ENCODE measurements at places on chromosomes 7 and 10.

DNA sequence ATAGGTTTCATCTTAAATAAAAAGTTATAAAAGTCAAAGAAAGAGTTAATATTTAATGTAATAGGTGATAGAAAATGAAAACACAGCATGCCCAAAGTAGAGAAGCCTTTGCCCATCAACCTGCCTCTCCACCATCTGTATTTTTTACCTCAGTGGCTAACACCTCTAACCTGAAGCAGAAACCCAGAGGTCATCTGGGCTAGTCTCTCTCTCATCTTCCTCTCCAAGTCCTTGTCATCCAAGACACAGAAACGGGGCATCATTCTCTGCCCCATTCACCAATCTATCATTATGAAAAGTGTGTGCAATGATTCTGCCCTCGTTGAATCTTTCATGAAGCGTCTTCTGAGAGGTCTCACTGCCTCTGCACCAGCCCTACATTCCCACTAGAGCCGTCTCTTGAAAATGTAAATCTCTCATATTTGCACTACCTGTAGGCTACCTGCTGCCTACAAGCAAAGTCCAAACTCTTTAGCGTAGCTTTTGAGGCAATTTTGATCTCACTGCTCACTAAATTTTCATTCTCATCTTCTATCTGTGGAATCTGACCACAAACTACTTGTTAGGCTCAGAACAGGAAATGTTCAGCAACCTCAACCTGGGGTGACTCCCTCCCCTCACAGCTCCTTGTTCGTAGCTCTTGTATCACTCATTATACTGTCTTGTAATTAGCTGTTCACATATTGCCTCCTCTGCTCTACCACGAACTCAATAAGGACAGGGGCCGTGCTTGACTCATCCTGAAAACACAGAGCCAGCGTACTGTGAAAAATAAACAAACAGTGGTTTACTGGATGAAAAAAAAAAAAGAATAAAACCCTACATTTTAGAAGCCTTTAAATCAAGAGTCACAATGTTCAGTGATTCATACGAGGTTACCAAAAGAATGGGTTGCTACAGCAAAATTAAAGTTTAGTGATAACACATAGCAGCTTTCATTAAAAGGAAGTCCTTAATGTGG, 83.1 kb downstream of the CTNNA3 start:
- DNase-seq = no peak

- no peak for DNase-seq
These were observed 275.7 kb downstream of the XPNPEP1 start for GRCh38 chr10:109647627-109648026.

- no peak for DNase-seq
These were observed 90.5 kb downstream of the TWIST1 start for GRCh38 chr7:19026888-19027287.

GRCh38 chr7:14381936-14382335, 392.5 kb upstream of the ETV1 start:
- no peak for DNase-seq

GRCh38 chr10:86599729-86600128, 54.6 kb upstream of the OPN4 start:
- DNase-seq = no peak

DNA sequence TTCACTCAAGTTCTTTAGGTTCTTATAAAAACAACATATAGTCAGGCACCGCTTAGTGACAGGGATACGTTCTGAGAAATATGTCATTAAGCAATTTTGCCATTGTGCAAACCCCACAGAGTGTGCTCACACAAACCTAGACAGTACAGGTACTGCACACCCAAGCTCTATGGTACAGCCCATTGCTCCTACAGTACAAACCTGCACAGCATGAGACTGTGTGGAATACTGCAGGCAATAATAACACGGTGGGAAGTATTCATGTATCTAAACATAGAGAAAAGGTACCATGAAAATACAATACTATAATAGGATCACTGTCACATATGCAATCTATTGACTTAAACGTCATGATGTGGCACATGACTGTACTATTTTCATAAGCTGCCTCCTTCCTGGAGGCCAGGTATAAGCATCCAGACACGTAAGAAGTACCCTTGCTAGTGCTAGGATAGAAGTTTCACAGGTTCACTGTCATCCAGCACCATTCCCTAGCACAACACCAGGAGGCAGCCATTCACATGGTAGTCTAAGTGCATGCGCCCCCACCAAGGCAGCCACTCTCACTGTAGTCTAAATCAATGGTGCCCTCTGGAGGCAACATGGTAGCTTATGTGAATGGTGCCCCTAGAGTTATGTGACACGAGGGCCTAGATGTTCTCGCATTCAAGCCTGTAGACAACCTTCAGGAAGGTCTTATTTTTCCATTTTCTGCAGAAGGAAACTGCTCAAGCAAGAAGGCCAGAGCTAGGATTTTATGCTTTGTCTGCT, 98.5 kb downstream of the ARHGAP22 start:
- no peak for DNase-seq

DNA sequence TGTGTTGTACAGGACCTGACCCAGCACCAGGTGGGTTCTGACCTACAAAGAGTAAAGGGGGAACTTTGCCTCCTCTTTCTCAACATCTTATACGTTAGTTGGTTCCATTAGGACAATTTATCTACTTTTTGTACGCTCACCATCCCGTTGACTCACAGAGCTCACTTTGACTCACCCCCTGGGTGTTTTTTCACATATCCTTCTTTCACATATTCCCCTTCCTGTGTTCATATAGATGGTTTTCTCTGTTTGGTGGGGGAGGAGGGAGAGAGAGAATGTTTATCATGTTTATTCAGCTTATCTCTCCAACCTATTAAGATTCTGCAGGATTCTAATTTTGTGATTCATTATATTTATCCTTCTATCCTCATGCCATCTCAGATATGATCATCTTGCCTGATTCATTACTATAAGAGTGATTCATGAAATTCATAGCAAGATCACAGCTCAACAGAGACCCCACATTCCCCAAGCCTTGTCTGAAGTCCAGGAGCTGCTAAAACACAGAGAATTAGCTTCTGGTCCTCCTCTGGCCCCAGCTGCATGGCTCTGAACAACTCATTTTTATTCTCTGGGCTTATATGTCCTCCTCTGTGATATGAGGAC, 37.2 kb downstream of the PRSS2 start:
- DNase-seq = no peak

- DNase-seq = peak; percentile 61
These were observed 2.2 kb downstream of the TMEM120A start for GRCh38 chr7:75992083-75992755.

- no peak for DNase-seq
These were observed 179.9 kb upstream of the KLF14 start for GRCh38 chr7:130913639-130914553.

- no peak for DNase-seq
These were observed 69.0 kb upstream of the SAMD8 start for GRCh38 chr10:75042292-75042974.

DNA sequence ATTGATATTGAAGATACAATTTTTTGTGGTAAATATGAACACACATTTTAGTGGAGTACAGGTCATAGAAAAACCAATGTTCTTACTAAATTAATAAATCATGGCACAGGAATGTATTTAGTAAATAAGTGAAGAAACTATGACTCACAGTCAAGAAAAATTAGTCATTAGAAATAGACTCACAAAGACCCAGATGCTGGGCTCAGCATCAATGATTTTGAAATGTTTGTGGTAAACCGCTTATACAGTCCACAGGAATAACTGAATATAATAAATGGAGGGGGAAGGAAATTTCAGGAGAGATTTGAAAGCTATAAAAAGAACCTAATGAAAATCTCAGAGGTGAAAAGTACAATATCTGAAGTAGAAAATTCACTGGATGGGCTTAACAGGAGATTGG, 138.3 kb upstream of the ADCY1 start:
- DNase-seq = no peak

- DNase-seq = no peak
These were observed 491.3 kb downstream of the RPS24 start for GRCh38 chr10:78524941-78525340.

DNA sequence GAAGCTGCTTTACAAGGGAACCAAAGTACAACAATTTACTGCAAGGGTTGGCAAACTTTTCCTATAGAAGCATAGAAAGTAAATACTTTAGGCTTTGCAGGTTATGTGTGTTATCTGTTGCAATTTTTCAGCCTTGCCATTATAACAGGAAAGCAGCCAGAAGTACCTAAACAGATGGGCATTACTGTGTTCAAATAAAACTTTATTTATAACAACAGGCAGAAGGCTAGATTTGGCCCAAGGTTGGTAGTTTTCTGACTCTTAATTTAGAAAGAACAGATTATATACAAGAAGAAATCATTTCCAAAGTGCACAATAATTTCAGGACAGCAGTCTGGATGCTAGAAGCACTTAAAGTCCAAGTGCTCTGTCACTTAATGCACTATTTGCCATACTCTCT, 307.1 kb downstream of the ANKRD7 start:
- no peak for DNase-seq

DNA sequence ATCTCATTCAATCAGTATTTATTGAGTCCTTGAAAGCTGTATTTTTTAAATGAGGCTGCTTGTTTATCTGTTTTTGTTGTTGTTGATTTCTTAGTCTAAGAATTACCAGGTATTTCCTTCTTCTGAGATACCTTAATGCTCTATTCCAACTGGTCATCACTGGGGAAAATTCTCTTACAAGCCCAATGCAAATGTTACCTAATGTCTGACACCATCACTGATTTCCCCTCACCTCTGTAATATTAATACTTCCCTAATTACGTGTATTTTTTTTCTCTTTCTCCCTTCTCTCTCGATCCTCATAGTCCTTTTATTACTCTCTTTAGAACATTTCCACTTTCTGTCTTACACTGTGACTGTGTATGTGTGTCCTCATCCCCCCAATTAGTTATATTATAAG, 13.9 kb downstream of the HDAC9 start:
- no peak for DNase-seq

DNA sequence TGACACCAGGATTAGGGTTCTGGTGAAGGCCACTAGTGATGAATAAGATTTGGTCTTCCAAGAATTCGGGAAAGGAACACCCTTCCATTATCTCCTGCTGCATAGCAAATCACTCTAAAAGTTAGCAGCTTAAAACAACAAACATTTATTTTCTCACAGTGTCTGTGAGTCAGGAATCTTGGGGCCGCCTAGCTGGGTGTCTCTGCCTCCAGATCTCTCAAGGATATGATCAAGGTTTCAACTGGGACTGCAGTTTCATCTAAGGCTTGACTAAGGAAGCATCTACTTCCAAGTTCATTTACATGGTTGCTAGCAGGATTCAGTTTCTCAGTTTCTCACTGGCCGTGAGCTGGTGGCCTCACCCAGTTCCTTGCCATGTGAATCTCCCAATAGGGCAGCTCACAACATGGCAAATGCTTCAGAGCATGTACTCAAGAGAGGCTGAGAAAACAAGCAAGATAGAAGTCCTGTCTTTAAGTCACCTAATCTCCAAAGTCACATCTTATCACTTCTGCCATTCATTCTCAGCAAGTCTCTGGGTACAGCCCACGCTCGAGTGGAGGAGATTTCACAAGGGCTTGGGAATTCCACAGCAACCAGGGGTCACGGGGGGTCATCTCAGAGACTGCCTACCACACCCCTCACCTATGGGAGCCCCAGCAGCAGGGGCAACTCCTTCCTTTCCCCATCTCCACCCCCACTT, 26.8 kb downstream of the TLX1 start:
- no peak for DNase-seq

- DNase-seq = peak; percentile 76
These were observed 100.2 kb downstream of the COL13A1 start for GRCh38 chr10:69901628-69902505.

GRCh38 chr10:87668324-87669074, 8.8 kb downstream of the PAPSS2 start:
- DNase-seq = no peak

DNA sequence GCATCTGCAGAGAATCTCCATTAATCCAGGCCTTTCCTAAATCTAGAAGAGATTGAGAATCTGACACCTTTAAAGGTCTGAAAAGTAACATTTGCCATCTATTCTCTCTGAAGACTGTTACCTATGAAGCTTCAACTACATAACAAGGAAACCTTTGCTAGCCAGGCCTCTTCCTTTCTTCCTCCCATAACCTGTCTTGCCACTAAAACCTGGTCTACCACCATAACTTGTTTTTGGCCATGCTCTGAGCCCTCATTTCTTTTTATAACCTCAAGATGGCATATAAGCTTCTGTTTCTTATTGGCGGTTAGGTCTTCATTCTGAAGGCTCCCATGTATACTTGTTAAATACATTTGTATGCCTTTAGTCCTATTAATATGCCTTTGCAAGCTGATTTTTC, 348.4 kb upstream of the MEOX2 start:
- no peak for DNase-seq

DNA sequence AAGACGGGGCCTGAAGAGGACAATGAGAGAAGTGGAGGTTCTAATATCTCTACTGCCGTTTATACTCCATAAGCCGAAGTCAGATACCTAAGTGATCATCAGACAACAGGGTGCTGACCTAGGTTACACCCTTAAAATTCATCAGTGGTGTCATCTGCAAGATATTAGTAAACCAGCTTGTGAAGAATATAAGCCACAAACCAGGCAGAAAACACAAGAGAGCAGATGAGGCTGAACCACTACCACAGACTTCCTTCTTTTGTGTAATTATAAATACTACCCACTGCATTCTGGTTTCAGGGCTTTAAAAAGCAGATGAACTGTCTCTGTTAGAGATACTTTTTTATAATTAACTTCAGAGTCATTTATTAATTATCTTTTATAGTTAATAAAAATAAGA, 69.0 kb upstream of the LRRC17 start:
- DNase-seq = no peak

DNA sequence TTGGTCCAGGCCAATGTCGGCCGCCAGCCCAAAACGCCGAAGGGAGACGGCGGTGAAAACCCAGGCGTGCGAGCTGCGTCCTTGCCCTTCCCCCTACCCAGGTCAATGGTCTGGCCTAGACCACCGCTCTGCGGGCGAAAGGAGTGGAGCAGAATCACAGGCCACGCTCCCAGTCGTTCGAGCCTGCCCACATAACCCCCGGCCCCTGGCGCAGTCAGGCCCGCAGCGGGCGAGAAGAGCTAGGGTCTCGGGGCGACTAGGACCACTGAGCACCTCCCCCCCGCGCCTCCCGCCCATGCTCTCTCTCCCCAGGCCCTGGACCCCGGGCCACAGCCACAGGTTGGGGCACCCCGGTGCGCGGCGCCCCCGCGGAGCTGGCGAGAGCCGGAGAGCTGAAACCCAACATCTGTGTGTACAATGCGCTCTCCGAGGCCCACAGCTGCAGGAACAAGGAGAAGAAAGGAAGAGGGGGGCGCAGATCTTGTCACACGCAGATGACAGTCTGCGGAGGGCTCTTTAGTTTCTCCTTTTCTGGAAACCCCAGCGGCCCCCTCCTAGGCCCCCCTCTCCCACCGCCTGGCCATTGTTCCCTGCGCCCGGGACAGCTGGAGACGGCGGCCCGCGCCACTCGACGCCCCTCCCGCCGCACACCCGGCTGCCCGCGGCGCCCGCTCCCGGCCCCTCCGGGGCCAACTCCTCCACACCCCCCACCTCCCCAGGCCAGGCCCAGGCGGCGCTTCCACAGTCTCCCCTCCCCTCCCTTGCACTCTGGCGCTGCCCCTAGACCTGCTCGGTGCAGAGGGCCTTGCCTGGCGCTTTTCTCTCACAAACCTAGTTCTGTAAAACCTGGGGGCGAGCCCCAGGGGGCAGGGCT, 355.0 kb downstream of the DNAJB6 start:
- peak; percentile 67 for DNase-seq

- DNase-seq = no peak
These were observed 5.0 kb downstream of the EPHB6 start for GRCh38 chr7:142859829-142860228.

GRCh38 chr7:139965942-139966628, 96.7 kb downstream of the PARP12 start:
- DNase-seq = no peak
